ENCODE measurements at places on chromosomes 2 and 18.

GRCh38 chr2:202060218-202060617, 12.8 kb upstream of the KIAA2012 start:
- no peak for DNase-seq

DNA sequence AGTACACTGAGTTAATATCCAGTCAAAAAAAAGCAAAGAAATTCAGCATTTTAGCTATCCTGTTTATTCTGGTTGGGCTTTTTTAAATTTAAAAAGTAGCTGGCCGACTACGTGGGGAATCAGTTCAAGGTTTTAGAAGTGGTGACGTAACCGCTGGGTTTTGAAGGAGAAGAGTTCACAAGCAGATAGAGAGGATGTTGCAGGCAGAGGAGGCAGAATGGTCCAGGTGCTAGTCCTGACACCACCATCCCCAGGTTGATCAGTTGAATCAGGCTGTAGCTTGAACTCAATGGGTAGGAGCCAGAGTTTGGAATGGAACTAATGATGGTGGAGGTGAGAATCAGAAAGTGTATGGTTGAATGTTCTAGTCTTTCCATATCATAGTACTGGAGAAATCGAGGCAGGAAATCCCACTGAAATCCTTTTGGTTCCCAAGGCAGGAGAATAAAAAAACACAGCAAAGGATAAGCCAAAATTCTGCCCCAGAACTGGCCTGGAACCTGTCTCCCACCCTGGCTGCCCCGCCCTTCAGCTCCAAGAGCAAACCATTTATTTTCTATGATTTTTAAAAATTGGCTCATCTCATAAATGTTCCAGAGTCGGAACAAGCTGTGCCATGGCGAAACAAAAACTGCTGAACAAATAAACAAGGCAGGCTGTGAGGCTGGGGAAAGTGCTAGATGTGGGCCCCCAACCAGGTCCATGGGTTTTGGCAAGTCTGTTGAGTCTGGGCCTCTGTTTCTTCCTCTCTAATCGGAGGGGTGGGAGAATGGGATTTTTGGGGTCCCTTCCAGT, 44.0 kb downstream of the SLC4A1AP start:
- no peak for DNase-seq

- no peak for DNase-seq
Observed at GRCh38 chr2:216911008-216911407, 51.1 kb upstream of the TNP1 start.

- no peak for DNase-seq
Observed at GRCh38 chr2:226963528-226963927, 127.7 kb downstream of the RHBDD1 start.

GRCh38 chr2:226802573-226802972, 3.0 kb upstream of the IRS1 start:
- peak; percentile 81 for DNase-seq

DNA sequence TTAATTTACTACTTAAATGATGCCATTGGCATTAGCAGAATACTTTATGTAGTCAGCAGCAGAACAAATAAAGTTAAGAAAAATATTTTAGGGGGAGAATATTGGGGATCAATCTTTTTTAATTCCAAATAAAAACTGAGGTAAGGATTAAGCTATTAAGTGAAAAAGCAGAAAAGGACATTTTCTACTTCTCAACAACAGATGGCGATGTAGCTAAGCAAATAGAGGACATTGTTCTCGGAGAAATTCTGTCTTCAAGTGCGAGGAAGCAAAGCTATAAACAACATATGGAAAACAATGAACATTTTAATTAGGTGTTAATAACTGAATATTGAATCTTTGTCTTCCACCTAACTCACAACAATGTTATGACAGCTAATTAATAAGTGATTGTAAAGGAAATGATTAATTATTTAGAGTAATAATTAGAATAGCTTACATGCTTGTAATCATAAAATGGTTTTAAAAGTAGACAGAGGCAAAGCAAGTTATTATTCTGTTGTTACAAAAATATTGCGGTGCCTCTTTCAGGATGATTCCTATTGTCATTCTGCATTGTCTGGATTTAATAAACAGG, 32.9 kb upstream of the CCDC93 start:
- DNase-seq = no peak

DNA sequence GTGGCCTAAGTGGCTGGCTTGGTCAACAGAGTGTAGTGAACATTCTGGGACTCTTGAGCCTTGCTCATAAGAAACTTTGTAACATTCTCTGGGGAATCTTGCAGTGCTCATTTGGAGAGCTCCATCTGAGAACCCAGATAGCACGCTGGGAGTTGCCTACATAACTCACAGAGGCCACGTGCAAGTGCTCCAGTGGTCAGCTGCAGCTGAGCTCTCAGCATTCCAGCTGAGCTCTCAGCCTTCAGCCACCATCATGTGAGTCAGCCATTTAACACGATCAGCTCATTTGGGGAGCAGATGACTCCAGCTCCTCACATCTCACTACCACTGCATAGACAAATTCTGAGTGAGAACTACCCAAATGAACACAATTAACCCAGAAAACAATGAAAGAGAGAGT, 25.5 kb upstream of the CTNNA2 start:
- DNase-seq = no peak

GRCh38 chr2:60837123-60837522, 44.3 kb upstream of the REL start:
- DNase-seq = no peak

DNA sequence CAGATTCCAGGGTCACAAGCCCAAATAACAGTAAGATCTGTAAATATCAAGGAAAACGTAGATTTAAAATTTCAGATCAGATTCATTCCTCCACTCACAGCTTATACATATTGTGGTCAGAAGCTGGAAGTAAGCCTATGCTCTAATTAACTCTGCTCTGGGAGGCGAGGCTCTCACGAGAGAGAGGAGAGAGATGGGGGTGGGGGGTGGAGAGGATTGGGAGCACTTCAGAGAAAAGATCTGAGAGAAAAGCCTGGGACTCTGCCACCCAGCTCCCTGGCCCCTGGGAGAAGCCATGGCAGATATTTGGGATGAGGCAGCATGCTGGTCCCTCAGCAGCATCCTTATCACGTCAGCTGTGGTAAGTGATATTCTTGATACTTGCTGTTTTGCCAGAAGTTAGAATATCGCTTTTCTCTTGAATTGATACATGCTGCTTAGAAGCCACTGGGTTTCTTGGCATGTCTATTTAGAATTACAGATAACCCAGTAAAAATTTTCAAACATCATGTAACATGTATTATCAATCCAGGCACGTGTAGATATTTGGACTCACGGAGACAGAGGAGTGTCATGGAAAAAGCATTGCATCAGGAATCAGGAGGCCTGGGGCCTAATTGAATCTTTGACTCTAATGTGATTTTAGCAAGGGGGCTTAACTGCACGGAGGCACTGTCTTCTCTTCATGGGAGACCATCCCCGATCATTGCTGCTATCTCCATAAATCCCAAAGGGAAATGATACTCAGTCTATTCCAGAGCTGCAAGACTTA, 265.4 kb downstream of the HRH4 start:
- no peak for DNase-seq

DNA sequence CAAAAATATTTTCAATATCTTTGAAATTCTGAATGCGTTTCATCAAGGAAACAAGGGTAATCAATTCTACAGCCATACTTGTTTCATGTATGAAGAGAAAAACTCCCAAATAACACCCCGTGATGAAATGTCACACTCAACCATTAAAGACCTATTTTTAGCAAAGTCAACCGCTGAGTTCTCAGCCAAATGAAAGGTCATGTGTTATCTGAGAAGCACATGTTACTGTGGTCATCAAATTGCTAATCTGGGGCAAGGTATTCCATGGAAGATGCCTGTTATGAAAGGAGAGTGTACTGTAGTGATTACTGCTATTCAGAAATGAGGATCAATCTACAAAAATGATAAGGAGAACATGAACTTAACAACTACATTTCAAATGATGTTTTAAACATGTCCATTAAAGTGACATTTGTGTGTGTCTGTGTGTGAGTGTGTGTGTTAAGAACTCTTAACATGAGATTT, 126.7 kb downstream of the BCL2 start:
- DNase-seq = no peak
